ENCODE measurements at places on chromosomes 4 and X.

DNA sequence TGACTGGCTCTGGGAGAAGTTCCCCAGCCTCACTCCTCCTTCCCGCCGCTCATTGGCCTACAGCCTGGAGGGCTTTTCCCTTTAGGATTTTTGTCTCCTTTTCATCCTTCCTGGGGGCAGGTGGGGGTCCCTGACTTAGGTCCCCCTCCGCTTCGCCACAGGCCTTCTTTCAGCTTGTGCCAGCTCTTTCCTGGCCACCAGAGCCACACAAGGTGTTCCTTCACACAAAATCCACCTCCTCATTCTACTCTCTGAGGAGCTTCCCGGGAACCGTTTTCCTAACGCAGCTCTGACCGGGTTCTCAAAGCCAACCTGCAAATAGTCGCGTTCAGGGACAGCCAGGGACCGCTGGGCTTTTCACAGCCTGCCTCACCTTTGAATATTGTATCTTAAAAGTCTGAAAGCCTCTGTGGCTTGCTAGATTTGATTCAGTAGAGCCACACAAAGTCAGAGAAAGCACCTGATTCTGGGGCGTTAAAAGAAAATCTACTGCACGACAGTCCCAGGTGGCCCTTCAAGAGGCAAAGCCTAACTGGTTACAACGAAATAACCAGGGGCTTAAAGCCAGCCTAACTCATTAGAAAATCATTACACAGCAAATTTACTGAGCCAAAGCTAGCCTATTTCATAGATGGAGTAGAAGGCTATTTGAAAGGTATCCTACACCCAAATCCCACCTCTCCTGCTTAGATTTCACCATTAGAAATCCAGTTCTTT, 731 bp upstream of the GPC3 start:
- no peak for DNase-seq

DNA sequence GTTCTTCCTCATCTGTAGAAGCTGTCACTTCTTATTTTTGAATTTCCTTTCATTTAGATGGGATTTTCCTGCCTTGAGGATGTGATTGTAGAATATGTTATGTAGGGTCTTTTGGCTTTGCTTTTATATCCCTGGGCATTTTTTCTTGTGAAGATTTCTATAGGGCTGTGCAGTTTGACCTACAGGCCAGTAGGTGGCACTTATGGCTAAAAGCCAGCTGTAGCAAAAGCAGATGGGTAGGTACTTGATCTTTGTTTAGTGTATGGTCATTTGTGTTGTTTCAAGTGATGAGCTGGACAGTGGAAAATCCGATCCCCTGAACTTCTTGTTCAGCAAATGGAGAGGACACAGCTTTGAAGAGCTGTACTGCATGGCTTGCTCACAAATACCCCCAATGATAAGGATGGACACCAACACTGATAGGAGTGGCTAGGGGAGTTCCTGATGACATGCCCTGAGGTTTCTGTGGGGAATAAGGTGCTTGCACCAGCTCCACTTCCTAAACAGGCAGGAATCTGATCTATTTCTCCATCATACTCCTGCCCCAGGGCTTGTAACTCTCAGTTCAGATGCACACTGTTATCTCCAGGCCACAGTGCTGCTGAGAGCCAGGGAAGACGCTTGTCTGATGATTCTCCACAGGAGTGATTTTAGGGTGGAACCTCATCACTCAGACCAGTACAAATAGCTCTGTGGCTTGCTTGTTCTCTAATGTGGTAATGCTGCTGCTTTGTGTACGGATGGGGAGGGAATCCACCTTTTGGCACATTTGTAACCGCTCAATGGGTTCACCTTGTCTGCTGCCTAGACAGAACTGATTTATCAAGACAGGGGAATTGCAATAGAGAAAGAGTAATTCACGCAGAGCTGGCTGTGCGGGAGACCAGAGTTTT, 417.1 kb upstream of the MAGEB16 start:
- no peak for DNase-seq

GRCh38 chr4:55337944-55338343, 8.1 kb upstream of the SRD5A3 start:
- no peak for DNase-seq

- DNase-seq, result no peak
Observed at GRCh38 chr4:130163701-130164100, 1067.7 kb downstream of the C4orf33 start.

GRCh38 chr4:169975838-169976796, 50.1 kb downstream of the MFAP3L start:
- no peak for DNase-seq

- no peak for DNase-seq
Observed at GRCh38 chr4:179631321-179631720, 2189.1 kb upstream of the AGA start.

- DNase-seq, result no peak
Observed at GRCh38 chr4:84325625-84326024, 173.5 kb downstream of the NKX6-1 start.

DNA sequence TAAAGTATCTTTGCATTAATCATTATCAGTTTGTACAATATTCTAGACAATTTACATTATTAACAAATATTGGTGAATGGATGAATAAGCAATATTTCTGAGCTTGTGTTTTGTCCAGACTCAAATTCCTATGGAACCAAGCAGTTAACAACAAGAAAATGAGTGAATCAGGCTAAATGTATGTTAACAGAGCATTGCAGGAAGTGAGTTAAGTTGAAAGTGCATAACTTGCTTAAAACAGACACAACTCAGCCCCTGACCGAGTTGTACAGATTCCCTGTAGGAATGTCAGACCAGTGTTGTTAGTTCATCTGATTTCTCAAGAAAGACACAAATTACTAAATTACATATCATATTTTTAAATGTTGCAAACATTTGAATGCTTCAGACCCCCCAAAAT, 23.7 kb upstream of the CSN1S1 start:
- DNase-seq, result no peak

GRCh38 chrX:71604141-71604540, 14.2 kb downstream of the CXCR3 start:
- no peak for DNase-seq

GRCh38 chr4:108567831-108568230, 52.5 kb upstream of the RPL34 start:
- DNase-seq, result no peak

DNA sequence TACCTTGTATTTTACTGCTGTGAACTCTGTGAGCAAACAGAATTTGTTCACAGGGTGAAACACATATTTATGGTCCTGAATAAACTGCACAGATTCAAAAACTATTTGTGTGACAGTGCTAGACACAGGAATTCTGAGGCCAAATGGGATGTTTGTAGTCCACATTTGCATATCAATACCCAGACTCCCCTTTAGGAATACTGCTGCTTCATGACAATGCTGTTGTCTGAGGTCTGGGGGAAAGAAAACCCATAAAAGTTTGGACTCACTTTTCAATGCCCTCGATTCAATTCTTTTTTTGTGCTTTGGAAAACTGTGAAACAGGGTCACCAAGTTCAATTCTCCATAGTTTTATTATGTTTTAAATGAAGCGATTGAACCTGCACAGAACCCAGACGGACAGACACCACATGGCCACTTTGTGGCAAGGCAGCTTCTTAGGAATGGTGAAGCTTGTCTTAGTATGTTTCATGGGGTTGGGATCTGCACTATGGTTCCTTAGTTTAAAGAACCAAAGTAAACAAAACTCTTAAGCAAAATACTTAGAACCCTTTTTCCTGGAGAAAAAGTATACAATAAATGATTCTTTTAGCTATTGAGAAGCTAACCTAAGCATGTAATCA, 92.3 kb upstream of the MAD2L1 start:
- DNase-seq, result no peak

GRCh38 chr4:125833-126232, 1.5 kb downstream of the ZNF718 start:
- DNase-seq, result no peak

GRCh38 chrX:53190363-53190960, 34.5 kb downstream of the KDM5C start:
- DNase-seq, result no peak

- DNase-seq, result no peak
Observed at GRCh38 chr4:103720661-103721060, 876 bp upstream of the TACR3 start.

DNA sequence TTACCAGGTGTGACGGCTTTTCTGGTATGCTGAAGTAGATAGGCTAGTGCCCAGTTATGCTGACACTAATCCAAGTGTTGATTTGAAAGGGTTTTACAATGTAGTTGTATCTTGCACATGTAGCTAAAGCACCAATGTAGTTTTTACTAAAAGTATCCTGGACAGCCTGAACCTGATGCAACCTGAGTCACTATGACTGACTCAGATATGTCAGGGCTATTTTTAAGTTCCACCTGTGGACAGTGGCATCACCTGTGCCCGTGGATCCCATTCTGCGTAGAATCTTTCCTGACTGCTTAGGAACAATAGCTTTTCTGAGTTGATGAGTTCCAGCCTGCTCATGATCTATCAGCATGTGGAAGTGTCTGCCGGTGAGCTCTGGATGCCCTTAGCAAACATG, 58.1 kb downstream of the CCNG2 start:
- no peak for DNase-seq

- no peak for DNase-seq
Observed at GRCh38 chr4:46441136-46441859, 51.4 kb upstream of the GABRA2 start.

DNA sequence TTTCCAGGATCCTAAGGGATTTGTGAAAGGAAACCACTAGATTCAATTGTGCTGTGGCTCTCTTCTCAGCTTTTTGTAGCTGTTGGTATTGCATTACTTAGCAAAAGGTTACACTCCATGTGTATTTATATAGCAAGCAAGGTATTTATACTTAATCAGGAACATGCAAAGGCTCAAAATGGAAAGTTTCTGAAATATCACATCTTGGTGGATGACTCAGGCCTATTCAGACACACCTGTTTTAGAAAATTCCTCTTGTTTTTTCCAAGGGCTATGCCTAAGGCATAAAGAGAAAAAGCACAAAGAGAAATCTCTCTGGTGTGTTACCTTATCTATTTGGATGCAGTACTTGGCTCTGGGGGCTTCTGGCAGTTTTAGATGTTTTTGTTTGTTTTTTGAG, 144.4 kb upstream of the GALNT7 start:
- no peak for DNase-seq

DNA sequence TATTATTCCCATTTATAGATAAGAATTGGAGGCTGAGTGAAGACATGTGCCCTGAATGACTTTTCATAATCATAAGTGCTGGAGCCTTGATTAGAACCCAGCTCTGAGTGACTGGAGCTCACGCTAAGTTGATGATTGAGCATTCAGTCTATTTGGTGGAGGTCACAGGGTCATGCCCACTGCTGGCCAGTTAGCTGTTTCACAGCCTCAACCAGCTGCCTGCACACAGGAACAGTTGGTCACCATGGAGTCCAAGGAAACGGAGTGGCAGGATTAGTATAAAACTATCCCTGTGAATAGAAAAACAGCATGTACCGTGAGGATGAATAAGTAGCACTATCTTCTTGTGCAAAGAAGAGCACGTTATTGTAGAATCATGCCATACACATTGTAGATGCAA, 1.0 kb upstream of the C4orf54 start:
- DNase-seq, result no peak

GRCh38 chrX:125204681-125205132, 115.0 kb upstream of the TEX13C start:
- DNase-seq, result no peak

DNA sequence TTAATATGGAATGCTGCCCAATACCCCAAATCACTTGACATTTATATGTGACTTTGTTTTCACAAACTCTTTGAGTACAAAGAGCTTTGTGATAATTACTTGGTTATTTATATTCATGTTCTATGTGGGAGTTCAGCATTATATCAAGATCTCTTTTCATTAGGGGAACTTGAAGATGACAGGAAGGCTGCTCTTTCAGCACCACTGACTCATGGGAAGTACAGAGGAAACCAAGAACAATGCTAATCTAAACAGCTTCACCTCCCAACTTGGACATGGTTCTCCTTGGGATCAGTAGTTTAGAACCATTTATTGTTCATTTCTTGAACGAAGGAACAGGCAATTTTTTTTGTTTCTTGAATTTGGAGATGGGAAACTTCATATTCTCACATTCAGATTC, 184.0 kb upstream of the AFF2 start:
- no peak for DNase-seq

- DNase-seq, result no peak
Observed at GRCh38 chrX:23341452-23341851, 6.8 kb downstream of the PTCHD1 start.

GRCh38 chr4:141346144-141346543, 125.4 kb downstream of the ZNF330 start:
- DNase-seq, result no peak

DNA sequence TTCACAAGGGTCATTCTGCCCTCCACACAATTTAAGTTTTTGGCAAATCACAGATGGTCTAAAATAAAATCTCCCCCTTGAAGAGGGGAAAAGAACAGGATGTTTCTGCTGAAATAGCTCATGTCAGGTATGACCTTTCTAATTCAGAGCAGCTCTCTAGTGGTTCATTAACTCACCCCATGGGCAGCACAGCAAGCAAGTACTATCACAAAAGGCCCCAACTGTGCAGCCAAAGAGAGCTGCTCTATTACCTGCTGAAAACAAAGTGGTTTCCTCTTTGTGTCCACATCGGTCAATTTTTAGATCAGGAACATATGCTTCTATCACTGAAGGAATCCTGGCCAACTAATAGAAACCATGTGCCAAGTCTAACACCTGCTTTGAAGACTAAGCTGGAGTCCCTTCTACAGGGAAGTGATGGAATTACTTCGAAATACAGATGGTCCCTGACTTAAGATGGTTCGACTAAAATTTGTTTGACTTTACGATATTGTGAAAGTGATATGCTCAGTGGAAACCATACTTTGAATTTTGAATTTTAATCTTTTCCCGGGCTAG, 164.3 kb downstream of the ENOX2 start:
- DNase-seq, result no peak

- DNase-seq, result no peak
Observed at GRCh38 chr4:69360271-69360670, 80.0 kb downstream of the UGT2B28 start.

DNA sequence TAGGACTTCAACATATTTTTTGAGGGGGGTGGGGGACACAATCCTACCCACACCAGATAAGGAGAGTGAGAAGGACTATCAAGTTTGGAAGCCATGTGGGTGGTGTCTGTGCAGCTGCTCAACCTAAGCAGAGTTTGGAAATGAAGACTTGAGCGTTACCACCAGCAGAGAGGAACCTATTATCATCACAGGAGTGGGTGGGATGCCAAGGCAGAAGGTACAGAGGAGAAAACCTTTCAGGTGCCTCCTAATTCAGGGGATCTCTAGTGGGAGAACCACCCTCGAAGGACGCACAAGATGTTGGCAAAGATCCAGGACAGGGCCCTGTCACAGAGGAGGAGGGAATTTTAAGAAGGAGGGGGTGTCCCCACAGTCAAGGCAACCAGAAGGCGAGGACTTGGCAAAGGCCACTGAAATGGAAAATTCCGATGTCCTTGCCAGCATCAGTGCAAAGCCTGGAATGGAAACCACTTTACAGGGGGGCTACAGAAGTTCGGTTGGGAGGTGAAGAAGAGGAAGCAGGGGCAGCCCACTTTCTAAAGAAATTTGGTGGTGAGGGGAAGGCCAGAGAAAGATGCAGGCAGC, 8.4 kb upstream of the GPM6B start:
- DNase-seq, result no peak

- no peak for DNase-seq
Observed at GRCh38 chr4:150021483-150021882, 56.8 kb upstream of the DCLK2 start.

GRCh38 chr4:150743564-150744342, 161.8 kb downstream of the MAB21L2 start:
- DNase-seq, result no peak

GRCh38 chr4:128130621-128131020, 69.5 kb downstream of the LARP1B start:
- no peak for DNase-seq

- DNase-seq, result no peak
Observed at GRCh38 chr4:127203562-127204200, 429.1 kb upstream of the INTU start.
